ENCODE measurements at places on chromosomes 6 and 20. TPM values are rescaled to one million over a fixed set of nuclear protein-coding genes. Genes with fewer than 3 reads are reported as not detected.

- H3K4me3 ChIP-seq: peak overlapping the region; percentile 68
- peaks cover 11% of the 10 kb centered on the region for H3K4me1 ChIP-seq
- DNase-seq: peak; percentile 37
- H3K27me3 ChIP-seq: no peaks in the 10 kb centered on the region
- no peak overlapping the region for H3K27ac ChIP-seq
- H3K36me3 ChIP-seq: no peaks in the 10 kb centered on the region
These were observed 595 bp downstream of the FBXO5 start for GRCh38 chr6:152981989-152982903.

DNA sequence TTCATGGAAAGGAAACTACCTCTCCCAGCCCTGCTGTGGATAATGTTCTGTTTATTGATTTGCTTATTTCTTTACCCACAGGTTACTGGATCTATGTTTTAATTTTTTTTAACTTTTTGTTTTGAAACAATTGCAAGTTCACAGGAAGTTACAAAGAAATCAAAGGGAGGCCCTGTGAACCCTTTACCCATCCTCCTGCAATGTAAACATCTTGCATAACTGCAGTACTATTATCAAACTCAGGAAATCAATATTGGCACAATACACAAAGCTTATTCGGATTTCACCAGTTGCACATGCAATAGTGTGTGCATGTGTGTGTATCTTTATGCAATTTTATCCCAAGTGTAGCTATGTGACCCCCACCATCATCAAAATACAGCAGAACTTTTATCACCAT lies 398.0 kb downstream of the BTBD3 start:
- H3K27ac ChIP-seq: no peak overlapping the region
- H3K27me3 ChIP-seq: no peaks in the 10 kb centered on the region
- DNase-seq: no peak
- H3K4me1 ChIP-seq: no peaks in the 10 kb centered on the region
- H3K4me3 ChIP-seq: no peak overlapping the region
- no peaks in the 10 kb centered on the region for H3K36me3 ChIP-seq

Gene TMEM170B
- 0.49 TPM for polyA plus RNA-seq

Gene RSPH4A
- 1.2 TPM for polyA plus RNA-seq

Gene PLA2G7
- polyA plus RNA-seq: 0.19 TPM

Gene BFSP1
- polyA plus RNA-seq: 1.0 TPM

DNA sequence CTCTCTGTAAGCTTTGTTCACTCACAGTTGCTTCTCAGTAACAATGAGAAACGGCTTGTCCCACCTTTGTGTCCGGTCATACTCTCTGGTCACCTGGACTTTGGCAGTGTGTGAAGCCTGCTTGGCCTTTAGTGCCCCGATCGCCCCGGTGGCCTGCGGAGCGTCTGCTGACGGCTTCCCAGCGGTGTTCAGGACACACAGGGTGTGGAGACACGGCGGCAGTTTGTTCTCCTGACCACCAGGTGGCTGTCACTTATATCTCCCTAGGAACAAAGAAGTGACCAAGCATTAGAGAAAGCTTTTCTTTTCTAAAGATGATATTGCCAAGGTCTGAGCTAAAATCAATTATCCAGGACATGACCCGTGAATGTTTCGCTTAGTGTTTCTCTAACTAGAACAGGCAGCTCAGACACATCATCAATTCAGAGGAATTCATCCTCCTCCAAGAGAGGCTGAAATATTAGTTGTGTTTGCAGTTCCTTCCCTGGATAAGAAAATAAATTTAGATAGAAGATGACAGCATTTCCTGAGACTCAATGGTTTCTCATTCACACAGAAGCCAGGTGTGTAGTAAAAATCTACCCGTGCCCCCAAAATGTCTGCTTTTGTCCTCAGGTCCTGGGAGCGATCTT lies 167.4 kb upstream of the THBS2 start:
- H3K27ac ChIP-seq: no peak overlapping the region
- peak; percentile 31 for DNase-seq
- H3K36me3 ChIP-seq: no peaks in the 10 kb centered on the region

DNA sequence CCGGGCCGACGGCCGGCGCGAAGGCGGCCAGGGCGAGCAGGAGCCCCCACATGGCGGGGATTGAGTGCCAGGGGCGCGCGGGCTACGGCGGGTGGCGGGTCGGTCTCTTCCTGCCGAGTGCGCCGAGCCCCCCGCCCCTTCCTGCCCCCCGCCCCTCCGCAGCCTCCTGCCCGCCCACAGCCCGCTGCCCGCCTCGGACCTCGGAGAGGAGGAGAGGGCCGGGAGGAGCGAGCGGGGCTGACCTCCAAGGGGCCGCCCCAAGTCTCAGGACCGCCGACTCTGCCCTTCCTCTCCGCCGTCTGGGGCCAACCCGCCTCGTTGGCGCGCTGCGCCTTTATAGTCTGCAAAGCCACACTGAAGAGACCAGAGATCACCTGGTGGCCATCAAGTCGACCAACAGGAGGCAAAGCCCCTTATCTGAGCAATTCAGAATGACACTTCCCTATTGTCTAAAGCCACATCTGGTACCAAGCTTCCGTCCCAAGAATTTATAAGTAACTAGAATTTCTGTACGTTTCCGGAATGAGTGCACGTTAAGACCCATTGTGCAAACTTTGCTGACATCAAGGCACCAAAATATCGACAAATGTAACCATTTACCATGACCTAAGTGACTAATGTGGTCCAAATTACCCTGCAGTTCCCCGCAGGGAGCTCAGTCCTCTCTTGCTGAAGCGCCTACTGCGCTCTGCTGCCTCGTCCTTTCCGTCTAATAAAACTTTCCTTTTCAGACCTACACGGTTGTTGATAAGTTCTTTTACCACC lies at the start of gene CPXM1:
TSS of gene CPXM1 (minus strand) at position 107 of the 765 bp plus-strand sequence. CDS start at position 52, 55 bp downstream.
- no peak within 1 kb of the TSS for H3K4me3 ChIP-seq
- no peaks in the 10 kb centered on the region for H3K36me3 ChIP-seq
- peaks cover 7% of the 10 kb centered on the region for H3K4me1 ChIP-seq
- H3K27ac ChIP-seq: no peak within 1 kb of the TSS

- no peak overlapping the region for H3K27ac ChIP-seq
- no peaks in the 10 kb centered on the region for H3K27me3 ChIP-seq
- H3K36me3 ChIP-seq: no peaks in the 10 kb centered on the region
- no peak overlapping the region for H3K4me3 ChIP-seq
- no peaks in the 10 kb centered on the region for H3K4me1 ChIP-seq
- DNase-seq: no peak
These were observed 197.2 kb downstream of the FAXC start for GRCh38 chr6:99152347-99152643.

Gene SFTA2
- 22.9 TPM for polyA plus RNA-seq

DNA sequence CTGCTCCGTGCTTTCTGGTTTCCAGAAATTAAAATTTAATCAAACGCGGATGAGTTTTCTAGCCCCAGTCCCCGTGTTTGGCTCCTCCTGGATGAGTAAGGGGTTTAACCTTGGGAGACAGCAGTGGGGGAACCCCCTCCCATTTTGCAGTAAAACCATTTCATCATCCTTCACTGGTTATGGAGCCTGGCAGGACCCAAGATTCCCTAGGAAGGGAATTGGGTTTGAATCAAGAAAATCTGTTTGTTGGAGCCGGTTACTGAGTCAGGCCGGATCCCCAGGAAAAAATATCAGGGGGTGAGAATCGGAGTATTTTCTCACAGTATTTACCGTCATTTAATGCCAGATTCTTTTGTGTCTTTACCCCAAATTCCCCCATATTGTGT lies 754 bp downstream of the YWHAB start:
- no peaks in the 10 kb centered on the region for H3K27me3 ChIP-seq
- no peaks in the 10 kb centered on the region for H3K36me3 ChIP-seq
- H3K4me3 ChIP-seq: peak overlapping the region; percentile 99
- H3K27ac ChIP-seq: peak overlapping the region; percentile 96

- no peak overlapping the region for H3K4me3 ChIP-seq
- no peaks in the 10 kb centered on the region for H3K27me3 ChIP-seq
- H3K4me1 ChIP-seq: peaks cover 4% of the 10 kb centered on the region
- H3K27ac ChIP-seq: no peak overlapping the region
- H3K36me3 ChIP-seq: no peaks in the 10 kb centered on the region
These were observed 50.3 kb downstream of the OR2B2 start for GRCh38 chr6:27861861-27862260.

DNA sequence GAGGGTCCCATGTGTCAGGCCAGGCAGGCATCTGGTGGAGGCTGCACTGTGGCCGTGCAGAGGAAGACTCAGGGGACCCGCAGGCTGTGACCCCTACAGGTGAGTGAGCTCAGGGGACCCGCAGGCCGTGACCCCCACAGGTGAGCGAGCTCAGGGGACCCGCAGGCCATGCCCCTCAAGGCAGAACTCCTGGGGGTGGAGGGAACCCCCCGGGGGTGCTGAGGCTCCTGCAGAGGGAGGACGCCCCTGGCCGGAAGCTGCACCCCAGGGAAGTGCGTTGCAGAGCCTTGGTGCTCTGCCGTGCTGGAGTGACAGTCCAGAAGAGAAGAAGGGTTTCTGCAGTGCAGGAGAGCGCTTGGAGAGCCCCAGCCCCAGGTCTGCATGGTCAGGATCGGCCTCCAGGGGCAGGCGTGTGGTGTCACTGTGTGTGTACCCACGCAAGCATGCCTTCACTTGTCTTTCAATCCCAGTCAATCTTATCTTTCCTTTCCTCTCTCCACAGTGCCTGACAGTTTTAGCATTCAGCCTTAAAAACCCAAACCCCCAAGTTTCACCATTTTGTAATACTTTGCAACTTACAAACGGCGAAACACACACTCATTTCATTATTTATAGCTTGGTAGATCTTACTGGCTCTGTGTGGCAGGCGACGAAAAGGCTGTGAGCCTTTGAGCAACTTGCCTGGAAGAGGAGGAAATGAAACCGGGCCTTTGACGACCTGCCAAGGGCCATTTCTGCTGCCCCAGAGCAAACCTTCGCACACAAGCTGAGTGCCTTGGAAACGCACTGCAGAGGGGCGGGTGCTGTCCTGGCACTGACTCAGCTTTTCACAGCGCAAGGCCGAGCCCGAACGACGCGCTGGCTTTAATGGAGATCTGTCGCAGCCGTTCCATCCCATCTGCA lies 101.4 kb upstream of the AGPAT4 start:
- DNase-seq: no peak
- H3K36me3 ChIP-seq: no peaks in the 10 kb centered on the region
- no peaks in the 10 kb centered on the region for H3K4me1 ChIP-seq
- no peak overlapping the region for H3K27ac ChIP-seq
- no peak overlapping the region for H3K4me3 ChIP-seq
- no peaks in the 10 kb centered on the region for H3K27me3 ChIP-seq

- H3K4me3 ChIP-seq: no peak overlapping the region
- H3K27ac ChIP-seq: no peak overlapping the region
- H3K4me1 ChIP-seq: no peaks in the 10 kb centered on the region
- no peaks in the 10 kb centered on the region for H3K27me3 ChIP-seq
These were observed 36.9 kb downstream of the C20orf203 start for GRCh38 chr20:32636821-32637220.

Gene SLC35D3
- polyA plus RNA-seq: 0.91 TPM

Gene EYS
- 0.14 TPM for polyA plus RNA-seq

Gene EMILIN3
- polyA plus RNA-seq: 0.33 TPM

- H3K27ac ChIP-seq: no peak overlapping the region
- no peaks in the 10 kb centered on the region for H3K4me1 ChIP-seq
- H3K4me3 ChIP-seq: no peak overlapping the region
- H3K36me3 ChIP-seq: no peaks in the 10 kb centered on the region
- no peak for DNase-seq
- H3K27me3 ChIP-seq: no peaks in the 10 kb centered on the region
These were observed 153.4 kb downstream of the FAXC start for GRCh38 chr6:99195986-99196655.

DNA sequence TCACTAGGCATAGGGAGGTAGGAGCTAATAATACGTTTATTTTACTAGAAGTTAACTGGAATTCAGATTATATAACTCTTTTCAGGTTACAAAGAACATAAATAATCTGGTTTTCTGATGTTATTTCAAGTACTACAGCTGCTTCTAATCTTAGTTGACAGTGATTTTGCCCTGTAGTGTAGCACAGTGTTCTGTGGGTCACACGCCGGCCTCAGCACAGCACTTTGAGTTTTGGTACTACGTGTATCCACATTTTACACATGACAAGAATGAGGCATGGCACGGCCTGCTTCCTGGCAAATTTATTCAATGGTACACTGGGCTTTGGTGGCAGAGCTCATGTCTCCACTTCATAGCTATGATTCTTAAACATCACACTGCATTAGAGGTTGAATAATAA lies 1.1 kb downstream of the HFE start:
- H3K36me3 ChIP-seq: no peaks in the 10 kb centered on the region
- peak overlapping the region; percentile 71 for H3K27ac ChIP-seq
- no peaks in the 10 kb centered on the region for H3K27me3 ChIP-seq
- DNase-seq: no peak

DNA sequence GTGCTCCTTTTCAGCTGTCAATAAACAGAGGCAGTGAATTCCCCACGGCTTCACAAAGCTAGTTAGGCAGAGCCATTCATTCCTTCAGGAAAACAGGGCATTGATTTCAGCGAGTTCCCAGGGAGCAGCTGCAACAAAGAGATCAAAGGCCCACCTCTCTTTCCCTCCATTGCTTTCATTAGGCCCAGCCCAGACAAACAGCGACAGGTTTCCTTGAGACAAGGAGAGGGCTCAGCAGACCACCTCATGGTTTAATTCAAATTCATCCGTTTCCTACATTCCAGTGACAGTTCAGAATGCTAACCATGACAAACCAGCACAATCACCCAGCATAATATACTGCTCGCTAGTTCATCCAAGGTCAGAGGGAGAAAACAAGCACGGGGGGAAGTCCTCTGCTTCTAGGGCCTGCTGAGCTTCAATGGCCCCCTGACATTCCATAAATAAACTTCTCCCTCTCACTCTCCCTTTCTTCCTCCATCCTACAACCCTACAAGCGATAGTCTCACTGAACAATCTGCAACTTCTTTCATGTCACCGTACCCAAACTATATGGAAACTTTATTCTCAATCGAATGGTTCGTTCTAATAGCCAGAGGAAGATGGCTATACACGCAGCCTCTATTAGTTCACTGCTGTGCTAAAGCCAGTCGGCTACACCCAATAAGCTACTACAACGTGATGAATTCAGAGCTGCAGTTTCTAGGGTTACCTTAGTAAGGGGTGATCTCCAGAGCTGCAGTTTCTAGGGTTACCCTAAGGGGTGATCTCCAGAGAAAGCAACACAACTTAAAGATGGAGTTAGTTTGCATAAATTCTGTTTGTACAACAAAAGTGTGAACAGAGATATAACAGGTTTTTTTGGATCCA lies 34.7 kb downstream of the PLAGL1 start:
- no peak overlapping the region for H3K4me3 ChIP-seq
- DNase-seq: no peak
- no peaks in the 10 kb centered on the region for H3K4me1 ChIP-seq
- no peaks in the 10 kb centered on the region for H3K36me3 ChIP-seq
- no peak overlapping the region for H3K27ac ChIP-seq

GRCh38 chr20:7347409-7347808 lies 579.9 kb downstream of the BMP2 start:
- DNase-seq: no peak
- H3K27ac ChIP-seq: no peak overlapping the region
- H3K4me3 ChIP-seq: no peak overlapping the region
- no peaks in the 10 kb centered on the region for H3K4me1 ChIP-seq
- H3K36me3 ChIP-seq: no peaks in the 10 kb centered on the region
- H3K27me3 ChIP-seq: no peaks in the 10 kb centered on the region

DNA sequence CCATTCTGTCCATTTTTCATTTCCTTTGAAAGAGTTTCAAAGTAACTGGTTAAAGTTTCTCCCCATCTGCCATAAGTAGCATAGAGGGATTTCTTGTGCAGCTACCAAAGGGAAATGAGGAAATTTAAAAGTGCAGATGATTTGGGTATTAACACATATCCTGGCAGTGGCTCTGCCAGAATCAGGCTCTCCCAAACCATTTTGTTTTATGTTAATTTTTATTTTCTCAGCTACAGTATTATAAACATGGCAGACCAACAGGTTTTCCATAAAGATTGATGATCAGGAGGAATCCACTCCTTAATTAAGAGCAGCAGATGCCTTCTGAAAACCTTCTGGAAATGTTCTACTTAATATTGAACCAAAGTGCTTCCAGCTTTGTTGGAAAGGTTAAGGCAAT lies 13.9 kb downstream of the PLCB4 start:
- no peaks in the 10 kb centered on the region for H3K36me3 ChIP-seq
- no peak overlapping the region for H3K4me3 ChIP-seq
- no peaks in the 10 kb centered on the region for H3K27me3 ChIP-seq
- DNase-seq: no peak
